Stimulated activated CD4-positive, alpha-beta T cell treated with anti-CD3 and anti-CD28 coated beads, Interleukin-1b, Interleukin-23, amount 100 ng/mL, for 24 hours (primary cell): ENCODE measurements at places on chromosomes 12 and 14.

- DNase-seq = no peak
Measured at GRCh38 chr12:106045251-106045674, 93.5 kb downstream of the NUAK1 start.

GRCh38 chr12:31626270-31626995, 33.1 kb upstream of the ETFBKMT start:
- DNase-seq = no peak

- no peak for DNase-seq
Measured at GRCh38 chr12:52628841-52629240, 10.5 kb upstream of the KRT73 start.

DNA sequence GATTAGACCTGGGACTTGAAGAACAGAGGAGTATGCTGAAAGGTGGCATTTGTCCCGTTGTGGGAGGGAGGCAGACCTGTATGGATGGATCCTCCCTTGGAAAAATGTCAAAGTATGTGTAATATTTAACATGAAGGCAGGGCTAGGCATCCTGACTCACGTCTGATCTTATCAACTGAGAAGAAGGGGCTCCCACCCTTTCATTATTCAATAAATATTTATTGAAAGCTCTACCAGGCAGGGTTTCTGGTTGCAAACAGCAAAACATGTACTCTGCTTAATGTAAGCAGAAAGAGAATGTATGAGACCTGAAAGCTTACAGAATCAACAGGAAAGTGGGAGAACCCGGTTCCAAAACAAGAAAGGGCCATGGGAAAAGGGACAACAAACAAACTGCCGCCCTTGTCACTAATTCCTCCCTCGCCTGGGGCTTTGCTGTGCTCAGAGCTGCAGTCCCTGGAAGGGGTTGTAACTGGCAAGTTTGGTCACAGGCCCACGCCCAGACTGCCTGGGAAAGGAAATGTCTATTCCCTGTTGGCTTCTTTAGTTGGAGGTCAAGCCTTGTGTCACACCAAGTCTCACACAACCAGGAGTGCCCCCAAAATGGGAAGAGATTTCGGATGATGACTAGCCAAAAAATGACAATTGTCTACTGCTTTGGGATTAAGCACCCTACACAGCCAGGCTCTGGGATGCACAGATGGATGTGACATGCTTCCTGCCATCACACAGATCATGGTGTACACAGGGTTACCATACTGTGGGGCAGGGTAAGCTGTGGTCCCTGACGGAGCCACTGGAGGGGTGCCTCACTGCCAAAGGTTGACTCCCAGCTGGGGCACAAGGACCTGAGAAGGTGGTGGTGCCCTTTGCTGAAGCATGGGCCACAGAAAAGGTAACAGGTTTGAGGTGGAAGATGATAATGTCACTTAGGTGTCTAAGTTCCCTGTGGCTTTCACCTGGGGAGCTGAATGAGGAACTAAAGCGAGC, 36.8 kb downstream of the RAB35 start:
- DNase-seq = no peak

- no peak for DNase-seq
Measured at GRCh38 chr12:53480491-53481442, 18.5 kb downstream of the MAP3K12 start.
